Activated CD4-positive, alpha-beta memory T cell treated with anti-CD3 and anti-CD28 coated beads, Interleukin-2, amount 10 ng/mL, durations not matched to agents 7 days and 5 days (primary cell): ENCODE measurements at places on chromosomes 12 and 14. TPM values are rescaled to one million over a fixed set of nuclear protein-coding genes. Genes with fewer than 3 reads are reported as not detected.

GRCh38 chr14:49881350-49882001, 11.4 kb upstream of the ARF6 start:
- no peak for DNase-seq

Gene FAM90A1
- total RNA-seq = 0.20 TPM

Gene KRT75
- not detected for total RNA-seq

- no peak for DNase-seq
These were observed 97.0 kb downstream of the SCARB1 start for GRCh38 chr12:124766727-124767065.

Gene KRT80
- not detected for total RNA-seq

GRCh38 chr14:89702876-89703200, 251.7 kb downstream of the EFCAB11 start:
- DNase-seq = no peak

Gene JAG2
- 2.6 TPM for total RNA-seq
